ENCODE measurements at places on chromosomes 5 and 9. TPM values are rescaled to one million over a fixed set of nuclear protein-coding genes. Genes with fewer than 3 reads are reported as not detected.
A peak's percentile ranks its signal among the peaks of the same experiment; 100 is the strongest.

IFNK gene
- not detected for total RNA-seq

SLCO6A1 gene
- not detected for total RNA-seq

CENPK gene
- 88.8 TPM for total RNA-seq

CDKN2B-AS1 gene
- 0.42 TPM for total RNA-seq

TCF7 gene
- 113 TPM for total RNA-seq

FBP1 gene
- not detected for total RNA-seq

FOXD4L6 gene
- total RNA-seq, result not detected

CD14 gene
- 0.31 TPM for total RNA-seq

PFN3 gene
- total RNA-seq, result not detected

DNA sequence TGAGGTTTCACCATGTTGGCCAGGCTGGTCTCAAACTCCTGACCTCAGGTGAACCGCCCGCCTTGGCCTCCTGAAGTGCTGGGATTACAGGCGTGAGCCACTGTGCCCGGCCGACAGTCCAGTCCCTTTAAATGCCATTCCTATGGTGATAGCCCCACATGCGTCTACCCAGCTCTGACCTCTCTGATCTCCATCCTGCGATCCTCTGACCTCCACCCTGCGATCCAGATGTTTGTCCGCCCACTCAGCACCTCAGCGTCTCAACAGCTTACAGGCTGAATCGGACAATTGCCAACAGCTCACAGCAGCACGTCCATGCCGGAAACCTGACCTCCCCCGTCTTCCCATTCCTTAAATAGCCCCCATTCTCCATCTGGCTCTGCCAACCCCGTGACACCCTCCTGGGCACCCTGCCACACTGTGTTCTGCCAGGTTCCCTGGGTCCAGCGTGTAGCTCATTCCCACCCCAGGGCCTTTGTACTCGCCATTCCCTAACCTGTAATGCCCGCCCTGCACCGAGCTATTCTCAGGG is 44.0 kb upstream of the RNU6ATAC start:
- no peak for DNase-seq

DNA sequence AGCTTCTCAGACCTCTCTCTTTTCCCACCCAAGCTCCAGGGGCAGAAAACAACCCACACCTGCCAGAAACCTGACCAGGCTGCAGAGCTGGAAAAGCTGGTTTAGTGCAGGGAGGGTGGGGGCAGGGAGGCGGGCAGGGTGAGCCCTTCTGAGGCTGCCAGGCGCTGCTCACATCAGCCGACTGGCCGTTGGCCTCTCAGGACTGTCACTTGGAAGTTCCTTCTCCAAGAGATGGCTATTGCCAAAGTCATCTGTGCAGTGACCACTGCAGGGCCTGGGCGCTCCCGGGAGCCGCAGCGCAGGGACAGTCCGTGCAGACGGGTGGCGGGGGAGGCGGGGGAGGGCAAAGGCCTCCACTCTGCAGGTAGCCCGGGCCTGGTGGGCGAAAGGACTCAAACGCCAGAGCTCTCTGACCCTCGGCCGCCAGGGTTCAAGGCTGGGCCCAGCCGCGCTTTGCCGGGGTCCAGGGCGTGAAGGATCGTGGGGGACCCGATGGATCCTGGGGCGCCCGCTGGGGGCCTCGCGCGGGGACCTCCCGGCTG is 205.0 kb upstream of the IER5L start:
- DNase-seq, result no peak

- no peak for DNase-seq
These were observed 60.9 kb upstream of the SMARCA2 start for GRCh38 chr9:1954238-1954637.

DNA sequence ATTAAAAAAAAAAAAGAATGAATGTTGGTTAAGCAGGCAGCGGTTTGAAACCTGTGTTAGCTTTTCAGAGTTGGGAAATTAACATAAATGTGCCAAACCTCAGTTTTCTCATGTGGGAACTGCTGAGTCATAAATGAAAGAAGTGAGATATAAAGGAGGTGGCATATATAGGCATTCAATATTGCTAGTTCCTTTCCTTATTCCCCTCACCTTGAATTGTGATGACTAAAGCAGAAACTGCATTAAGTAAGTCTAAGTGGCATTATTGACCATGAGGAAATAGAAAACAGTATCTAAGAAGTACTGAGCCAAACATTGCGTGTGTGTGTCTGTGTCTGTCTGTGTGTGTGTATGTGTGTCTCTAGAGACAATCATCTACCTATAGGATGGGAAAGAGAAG is 691.2 kb downstream of the TLR4 start:
- DNase-seq, result no peak

DNA sequence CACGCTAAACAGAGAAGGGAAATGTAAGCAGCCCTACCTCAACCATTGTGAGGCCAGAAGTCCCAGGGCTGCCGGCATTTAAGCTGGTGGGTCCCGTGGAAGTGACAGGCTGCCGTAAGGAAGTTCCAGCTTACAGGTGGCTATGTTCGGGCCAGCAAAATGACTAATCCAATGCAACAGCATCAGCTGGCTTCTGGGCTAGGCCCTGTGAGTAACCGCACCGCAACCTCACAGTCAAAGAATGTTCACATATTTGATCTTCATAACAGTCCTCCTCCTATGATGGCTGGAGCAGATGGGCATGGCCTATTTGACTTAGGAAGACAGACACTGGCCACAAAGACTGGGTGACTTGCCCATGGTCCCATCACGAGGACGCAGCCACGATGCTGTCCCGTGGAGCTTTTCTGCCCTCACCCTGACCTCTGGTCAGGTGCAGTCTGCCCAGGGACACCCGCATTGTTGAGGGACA is 88.2 kb downstream of the LIFR start:
- DNase-seq, result no peak

- DNase-seq, result no peak
These were observed 12.0 kb upstream of the ELOVL7 start for GRCh38 chr5:60856066-60856465.

GRCh38 chr9:128493424-128493823 is 11.1 kb upstream of the GLE1 start:
- DNase-seq, result no peak

- no peak for DNase-seq
These were observed 46.8 kb downstream of the ITGA2 start for GRCh38 chr5:53035868-53036381.

DNA sequence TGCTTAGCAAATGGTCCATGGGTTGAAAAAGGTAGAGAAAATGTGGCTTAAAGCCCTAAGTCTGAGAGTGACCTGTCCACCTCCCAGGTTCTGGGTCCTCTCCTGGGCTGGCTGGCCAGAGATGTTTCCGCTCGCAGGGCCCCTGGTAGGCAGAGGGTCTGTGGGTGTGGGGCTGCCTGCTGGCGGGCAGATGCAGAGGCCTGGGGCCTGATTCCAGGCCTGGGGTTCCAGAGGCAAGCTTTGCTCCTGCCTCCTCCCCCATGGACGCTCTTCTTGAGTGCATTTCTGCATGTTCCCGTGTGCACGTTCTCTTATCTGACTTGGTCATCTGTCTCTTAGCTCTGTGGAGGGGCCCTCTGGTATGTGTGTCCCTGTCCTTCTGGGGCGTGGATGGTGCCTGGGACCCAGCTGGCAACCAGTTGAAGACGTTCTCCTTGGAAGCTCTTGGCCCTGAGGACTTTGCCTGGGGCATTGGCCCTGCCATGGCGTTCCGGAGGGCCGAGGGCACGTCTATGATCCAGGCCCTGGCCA is 3.8 kb downstream of the MIGA2 start:
- no peak for DNase-seq

DNA sequence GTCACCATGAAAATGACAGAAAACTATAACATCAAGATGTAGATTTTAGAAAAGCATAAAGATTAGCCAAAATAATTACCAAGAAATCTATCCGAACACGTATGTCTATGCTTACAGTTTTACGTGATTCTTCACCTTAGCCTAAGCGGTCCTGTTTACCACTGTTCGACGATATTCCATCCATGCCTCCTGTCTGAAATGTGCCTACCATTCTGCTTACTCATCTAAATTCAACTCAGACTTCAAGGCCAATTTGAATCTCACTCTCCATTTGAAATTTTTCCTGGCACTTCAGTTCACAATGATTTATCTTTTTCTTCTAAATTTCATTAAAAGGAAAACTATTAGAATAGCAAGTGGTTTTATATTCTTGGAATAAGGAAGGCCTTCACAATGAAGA is 15.4 kb downstream of the ZDHHC21 start:
- no peak for DNase-seq

- no peak for DNase-seq
These were observed 10.1 kb downstream of the CDKN2A start for GRCh38 chr9:21984101-21984500.

DNA sequence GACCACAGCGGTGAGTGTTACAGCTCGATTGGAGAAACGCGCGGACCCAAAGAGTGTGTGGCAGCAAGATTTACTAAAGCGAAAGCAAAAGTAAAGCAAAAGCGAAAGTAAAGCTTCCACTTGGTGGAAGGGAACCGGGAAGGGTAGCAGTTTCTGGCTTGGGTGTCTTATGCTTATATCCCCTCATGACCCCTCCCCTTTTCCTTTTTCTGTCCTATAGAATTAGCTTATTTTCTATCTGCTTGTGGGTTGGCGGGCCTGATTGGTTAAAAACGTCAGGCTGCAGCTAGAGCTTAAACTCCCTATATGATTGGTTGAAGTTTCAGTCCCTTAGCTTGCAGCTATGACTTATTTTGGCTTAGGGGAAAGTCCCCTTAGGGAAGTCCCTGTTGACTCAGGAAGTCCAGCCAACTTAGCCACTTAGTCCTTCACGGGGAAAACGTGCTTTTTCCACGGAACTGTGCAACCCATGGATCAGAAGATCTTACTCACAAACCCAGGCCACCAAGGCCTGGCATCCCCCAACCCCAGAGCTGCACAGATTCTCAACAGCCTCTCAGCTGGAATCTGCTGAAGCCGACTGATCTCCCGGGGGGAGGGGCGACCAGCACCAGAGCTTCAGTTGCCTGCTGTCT is 114.2 kb upstream of the ADAMTS16 start:
- DNase-seq, result peak; percentile 64

DNA sequence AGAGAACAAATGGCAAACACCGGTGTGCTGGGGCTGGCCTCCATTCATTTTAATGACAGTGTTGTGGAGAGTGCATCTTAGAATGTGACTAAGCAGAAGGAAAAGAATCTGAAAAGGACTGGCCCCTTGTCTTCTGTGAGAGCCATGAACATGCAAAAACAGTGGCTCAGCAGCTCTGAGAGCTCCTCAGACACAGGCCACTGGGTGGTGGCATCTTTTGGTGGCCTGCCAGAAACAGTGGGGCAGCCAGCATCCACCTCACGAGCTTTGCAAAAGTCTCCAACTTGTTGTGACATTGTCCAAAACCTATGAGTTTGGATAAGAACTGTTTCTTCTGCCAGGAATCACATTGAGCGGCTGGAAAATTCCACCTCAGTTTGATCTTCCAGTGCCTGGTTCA is 233.4 kb downstream of the NR3C1 start:
- DNase-seq, result no peak

- no peak for DNase-seq
These were observed 61.8 kb upstream of the SLC30A5 start for GRCh38 chr5:69032009-69032408.

DNA sequence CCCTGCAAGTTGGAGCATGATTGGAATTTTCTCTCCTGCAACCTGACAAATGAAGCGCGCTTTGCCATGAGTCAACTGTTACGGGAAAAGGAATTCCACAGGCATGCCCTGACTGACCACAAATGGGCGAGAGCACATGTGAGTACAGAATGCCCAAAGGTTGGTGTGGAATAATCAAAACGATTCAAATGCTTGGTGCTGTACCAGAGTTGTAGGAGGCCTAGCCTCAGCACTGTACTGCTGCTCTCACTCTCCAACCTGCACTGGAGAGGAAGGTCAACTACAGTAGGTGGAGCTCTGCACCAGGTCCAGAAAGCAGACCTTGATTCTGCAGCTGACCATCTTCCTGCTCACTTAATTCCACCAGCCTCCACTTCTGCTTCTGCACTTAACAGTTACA is 406.9 kb upstream of the ACTBL2 start:
- DNase-seq, result no peak
